Lung (tissue), 17 donors: ENCODE measurements at places on chromosomes 3 and 15.

GRCh38 chr3:62601238-62602070 lies 228.1 kb upstream of the FEZF2 start:
- DNase-seq, result peak; percentile 51

GRCh38 chr3:12962292-12962691 lies 110.9 kb downstream of the IQSEC1 start:
- DNase-seq, result no peak

DNA sequence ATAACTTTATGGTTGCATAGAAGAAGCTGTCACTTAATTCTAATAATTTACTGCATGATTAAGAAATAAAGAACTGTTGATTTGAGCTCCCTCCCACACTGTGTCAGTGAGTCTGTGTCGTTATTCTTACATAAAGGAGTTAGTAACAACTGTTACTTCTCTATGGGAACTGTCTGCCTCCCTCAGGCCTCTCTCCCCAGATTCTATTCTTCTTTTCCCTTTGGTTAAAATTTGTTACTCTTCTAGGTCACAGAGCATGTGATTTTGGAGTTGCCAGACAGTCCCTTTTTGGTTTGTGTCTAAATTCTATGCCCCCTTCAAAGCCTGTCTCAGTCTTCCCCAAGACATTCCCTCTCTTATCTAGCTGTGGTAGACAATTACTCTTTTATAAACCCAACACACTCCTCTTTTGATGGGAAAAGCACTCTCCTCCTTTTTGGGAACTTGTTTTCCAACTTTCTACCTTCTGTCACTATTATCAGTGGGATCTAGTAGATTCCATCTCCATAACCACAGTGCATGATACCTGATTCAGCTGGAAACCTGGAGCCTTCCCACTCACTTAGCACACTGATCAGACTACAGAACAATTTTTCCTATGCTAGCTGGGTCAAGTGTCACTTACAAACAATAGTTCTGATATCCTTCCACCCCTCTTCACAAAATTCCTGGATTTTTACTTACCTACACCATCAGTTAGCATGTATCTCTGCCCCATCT lies 422.1 kb upstream of the TGFBR2 start:
- DNase-seq, result no peak

GRCh38 chr3:53239800-53240199 lies 16.0 kb downstream of the TKT start:
- no peak for DNase-seq

DNA sequence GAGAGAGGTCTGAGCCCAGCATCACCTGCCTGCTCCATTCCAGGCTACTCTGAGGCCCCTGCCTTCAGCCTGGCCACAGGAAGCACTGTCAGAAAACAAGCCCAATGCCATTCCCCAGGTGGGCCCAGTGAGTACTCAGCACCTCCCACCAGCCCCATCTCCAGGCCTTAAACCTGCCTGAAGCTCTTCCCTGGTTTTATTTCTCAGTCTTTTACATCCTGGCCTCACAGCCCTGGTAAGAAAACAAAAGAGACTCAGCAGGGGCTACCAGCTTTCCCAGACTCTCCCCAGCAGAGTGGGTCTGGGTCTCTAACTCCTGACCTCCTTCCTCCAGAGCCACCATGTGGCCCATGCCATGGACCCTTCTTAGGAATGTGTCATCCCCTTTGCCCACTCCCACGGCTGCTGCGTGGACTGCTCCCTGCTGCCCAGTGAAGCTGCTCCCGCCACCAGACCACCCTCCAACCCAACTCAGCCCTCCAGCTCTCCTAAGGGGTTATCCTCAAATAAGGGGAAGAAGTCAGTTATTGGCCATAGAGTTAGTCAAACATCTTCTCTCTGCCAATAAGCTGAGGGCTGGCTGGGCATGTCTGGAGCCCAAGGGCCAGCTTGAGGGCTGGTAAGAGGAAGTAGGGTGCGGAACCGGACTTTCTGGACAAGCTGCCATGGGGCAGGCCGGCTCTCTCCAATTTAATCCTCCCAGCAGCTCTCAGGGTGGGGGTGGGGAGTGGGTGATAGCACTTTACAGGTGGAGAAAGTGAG lies 116.7 kb upstream of the LINGO1 start:
- no peak for DNase-seq

DNA sequence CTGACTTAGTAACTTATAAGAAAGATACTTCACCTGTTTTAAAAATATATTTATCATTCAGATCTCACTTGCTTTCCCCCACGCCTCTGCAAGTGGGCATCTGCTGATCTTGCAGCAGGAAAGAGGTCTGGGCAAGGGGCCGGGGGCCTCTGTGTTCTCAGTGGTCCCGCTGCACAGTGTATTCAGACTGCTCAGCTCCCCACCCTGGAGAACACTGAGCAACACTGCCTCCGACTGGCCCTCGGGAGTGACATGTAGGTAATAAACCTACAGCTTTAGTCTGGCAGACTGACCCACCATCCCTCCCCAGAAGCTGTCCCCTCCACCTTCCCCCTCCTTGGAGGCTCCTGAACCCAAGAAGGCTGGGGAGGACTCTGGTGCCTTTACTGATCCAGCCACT lies 43.8 kb downstream of the GABRB3 start:
- DNase-seq, result no peak

DNA sequence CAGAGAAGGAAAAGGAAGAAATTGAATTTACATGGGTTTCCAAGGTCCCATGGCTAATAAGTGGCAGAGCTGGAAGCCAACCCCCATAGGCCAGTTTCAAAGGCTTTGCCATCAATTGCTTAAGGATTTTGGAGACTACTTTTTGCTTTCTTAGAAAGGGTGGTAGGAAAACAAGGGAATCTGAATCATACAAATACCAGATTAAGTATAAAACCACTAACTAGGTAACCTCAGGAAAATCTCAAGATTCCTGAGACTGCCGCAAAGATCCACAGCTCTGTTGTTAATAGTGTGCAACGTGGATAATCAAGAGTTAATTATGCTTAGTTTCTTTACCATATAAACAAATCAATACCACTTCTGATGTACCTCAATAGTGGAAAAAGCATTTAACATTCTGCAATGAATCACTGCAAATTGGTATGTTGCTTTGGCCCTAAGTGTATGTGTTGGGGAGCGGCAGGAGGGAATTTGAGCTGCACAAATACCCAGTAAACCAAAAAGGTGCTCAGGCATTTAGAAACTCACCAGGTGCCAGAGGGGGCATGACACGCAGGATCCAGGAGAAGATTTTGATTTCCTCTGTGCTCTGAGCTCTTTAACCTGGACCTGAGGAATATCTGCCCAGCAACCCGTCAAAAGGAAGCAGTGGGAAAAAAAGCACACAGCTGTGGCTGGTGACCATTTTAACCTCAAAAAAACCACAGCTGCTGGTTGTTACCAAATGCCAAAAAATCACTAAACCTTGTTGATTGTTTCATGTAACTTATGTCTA lies 22.0 kb downstream of the AADAC start:
- DNase-seq, result peak; percentile 65

DNA sequence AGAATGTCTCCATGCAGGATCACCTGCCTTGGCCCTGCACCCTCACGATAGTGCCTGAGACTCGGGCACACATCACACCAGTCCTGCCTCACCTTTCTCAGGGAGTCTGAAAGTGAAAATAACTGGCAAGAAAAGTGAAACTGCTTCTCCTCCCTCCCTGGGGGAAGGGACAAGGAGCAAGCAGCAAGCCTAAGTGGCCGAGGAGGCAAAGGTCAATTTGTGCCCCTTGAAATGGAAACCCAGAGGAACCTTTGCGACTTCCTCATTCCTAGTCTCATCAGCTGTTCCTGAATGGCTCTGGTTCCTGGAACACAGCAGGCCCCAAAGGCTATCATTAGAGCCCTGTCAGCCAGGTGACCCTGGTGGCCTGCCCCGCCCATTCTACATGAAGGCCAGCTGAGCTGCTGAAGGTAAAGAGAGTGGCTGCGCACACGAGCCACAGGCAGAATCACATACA lies 28.0 kb upstream of the SLCO2A1 start:
- DNase-seq, result no peak

GRCh38 chr3:100045696-100046095 lies 68.6 kb downstream of the FILIP1L start:
- peak; percentile 57 for DNase-seq

GRCh38 chr15:66997212-66997611 lies 68.2 kb upstream of the SMAD3 start:
- no peak for DNase-seq

GRCh38 chr15:57509126-57509525 lies 82.6 kb upstream of the MYZAP start:
- peak; percentile 55 for DNase-seq

GRCh38 chr15:74305687-74306086 lies 61.8 kb downstream of the CYP11A1 start:
- DNase-seq, result no peak

- DNase-seq, result no peak
Observed at GRCh38 chr3:193997228-193998122, 138.5 kb upstream of the HES1 start.

GRCh38 chr3:129196601-129197000 lies 12.9 kb upstream of the CNBP start:
- no peak for DNase-seq

- no peak for DNase-seq
Observed at GRCh38 chr3:13044496-13045240, 28.6 kb downstream of the IQSEC1 start.

- no peak for DNase-seq
Observed at GRCh38 chr15:40239693-40240618, 1.1 kb downstream of the PAK6 start.

DNA sequence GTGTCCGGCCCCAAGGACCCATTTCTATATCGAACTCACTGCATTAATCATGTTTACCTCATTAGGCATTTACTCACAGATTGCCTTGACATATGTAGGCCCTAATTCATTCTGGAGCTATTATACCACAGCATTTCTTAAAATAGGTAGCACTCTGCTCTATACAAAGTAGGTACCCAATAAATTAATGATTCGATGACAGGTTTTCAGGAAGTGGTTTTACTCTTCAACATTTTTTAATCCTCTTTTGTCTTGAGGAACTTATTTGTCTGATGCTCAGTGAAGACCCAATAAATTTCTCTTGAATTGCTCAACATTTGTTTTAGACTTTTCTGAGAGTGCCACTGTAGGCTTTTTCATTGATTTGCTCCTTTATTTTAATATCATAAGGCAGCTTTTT lies 12.1 kb downstream of the TGFBR2 start:
- no peak for DNase-seq

- no peak for DNase-seq
Observed at GRCh38 chr3:180403156-180403555, 198.8 kb upstream of the TTC14 start.

GRCh38 chr15:55884223-55884622 lies 109.2 kb downstream of the NEDD4 start:
- no peak for DNase-seq

- peak; percentile 28 for DNase-seq
Observed at GRCh38 chr3:181855825-181856224, 144.1 kb downstream of the SOX2 start.

- no peak for DNase-seq
Observed at GRCh38 chr3:51955175-51955892, at the start of gene GPR62. Gene GPR62, plus strand, starts transcription at chr3:51955381. Its CDS starts 272 bp downstream, at chr3:51955653.

DNA sequence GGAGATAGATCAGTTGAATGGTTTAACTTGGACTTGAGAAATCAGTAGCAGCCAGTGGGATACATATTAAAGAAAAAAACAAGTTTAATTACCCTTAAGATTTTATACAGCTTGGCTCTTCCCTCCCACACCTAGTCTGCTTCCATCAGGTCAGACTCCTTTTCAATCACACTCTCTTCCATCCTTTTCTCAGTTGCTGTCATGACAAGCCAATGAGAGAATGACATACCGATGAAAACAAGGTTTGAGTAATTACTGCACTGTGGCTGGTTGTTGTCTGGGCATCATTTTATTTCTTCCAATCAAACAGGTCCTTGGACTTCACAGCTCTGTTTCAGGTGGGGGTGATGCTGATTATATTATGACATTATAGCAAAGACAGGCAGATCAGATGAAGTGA lies 424.6 kb downstream of the ZBTB20 start:
- DNase-seq, result no peak

- DNase-seq, result no peak
Observed at GRCh38 chr3:171863920-171864319, 20.8 kb downstream of the TMEM212 start.

DNA sequence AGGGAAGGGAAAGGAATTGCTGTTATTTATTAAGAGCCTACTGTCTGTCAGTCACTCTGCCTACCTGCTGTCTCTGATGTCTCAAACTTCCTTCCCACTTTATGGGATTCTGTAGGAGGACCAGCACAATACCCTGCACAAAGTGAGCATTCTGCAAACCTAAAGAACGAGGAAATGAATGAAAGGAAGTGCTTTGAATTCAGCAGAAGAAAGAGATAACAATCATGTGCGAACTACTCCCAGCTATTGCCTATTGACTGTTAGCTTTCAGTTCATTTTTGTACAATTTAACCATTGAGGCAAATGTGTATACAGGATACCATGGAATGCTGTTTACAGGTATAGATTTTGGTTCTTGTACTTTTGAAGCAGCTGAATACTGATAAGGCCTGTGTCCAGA lies 66.8 kb downstream of the CMSS1 start:
- DNase-seq, result no peak

DNA sequence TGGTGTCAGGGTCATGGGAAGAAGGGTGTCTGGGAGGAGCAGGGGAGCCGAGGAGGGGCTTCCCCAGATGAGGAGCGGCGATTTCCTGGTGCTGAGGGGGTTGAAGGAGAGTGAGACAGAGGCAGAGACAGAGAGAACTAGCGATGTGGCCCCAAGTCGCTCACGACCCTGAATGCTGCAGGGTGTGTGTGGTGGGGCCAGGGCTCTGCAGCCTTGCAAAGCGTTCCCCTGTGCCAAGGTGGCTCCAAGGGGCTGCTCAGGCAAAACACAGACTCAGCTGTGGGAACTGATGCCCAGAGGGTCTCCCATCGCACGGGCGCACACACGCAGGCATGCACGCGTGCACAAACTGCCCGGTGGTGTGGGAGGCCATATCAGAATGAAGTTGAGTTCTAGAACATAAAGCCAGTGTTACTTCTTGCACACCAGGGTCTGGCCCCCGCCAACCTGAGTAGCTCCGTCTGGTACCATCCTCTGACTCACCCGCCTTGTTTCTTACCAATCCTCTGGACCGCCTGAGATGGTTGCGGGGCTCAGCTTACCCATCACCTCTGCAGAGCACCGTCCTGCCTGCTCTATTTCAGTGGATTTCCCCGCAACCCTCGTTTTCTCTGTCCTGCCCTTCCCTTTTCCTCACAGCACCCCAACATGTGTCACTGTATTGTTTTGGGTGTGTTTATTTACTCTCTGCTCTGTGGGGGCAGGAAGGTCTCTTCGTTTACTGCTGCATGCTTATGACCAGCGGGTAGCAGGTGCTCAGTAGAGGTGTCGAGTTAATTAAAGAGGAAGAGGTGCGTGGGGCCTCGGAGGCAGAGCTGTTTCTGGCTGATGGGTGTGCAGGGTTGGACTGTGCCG lies 4.5 kb downstream of the MELTF start:
- DNase-seq, result no peak

DNA sequence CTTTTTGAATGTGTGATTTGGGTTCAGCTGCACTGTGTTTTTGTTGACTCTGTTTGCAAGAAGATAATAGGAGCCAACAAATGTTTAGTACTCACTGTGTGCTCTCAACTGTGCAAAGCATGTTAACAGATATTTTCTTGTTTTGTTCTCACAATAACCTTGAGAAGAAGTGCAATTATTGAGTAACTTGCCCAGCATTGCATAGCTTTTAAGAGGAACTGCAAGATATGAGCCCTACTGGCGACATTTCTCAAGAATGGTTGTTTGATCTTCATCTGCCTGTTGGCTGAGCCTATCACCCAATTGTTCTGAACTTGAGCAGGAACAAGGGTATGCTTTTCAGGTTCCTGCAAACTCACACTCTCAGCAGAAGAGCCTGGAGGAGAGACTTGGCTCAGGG lies 43.4 kb upstream of the AGBL1 start:
- DNase-seq, result no peak
